ENCODE measurements at places on chromosomes 2 and 18.

DNA sequence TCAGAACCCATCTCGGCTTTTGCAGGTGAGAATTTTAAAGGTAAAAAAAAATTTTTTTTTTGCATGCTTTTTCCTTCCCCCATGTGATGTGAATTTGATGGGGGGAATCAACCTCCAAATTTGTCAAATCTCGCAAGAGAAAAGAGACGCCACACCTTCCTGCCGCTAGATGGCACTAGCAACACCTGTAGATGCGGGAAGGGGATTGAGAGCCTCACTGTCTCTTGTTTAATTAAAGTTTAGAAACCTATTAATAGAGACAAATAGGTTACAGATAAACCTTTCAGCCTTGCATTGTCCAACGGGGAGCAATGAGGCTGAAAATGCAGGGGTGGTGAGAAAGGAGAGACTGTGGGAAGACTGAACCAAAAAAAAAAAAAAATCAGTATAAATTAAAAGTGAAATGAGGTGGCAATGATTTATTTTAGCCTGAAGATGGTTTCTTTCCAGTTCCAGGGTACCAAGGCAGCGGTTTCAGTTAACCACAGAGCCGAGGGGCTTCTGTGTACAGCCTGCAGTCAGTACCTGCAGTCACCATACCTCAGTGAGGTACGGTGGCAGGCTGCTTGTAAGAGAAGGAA is 84.6 kb downstream of the NRP2 start:
- DNase-seq: peak; percentile 39

DNA sequence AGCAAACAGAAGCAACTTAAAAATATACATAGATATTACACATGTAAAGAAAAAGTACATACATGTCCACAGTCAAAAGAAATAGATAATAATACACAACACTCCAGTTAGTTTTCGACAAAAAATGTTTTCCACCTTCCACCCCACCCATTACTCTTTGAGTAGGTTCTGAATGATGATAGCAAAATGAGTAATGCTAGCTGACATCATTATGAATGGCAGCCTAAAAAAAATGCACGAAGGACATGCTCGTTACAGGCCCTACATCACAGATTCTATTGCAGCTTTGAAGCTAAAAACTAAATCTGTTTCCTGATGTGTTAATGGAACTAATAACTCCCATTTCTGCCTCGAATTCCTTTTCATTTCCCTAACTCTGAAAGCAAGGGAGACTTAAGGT is 578.7 kb upstream of the NETO1 start:
- DNase-seq: no peak

DNA sequence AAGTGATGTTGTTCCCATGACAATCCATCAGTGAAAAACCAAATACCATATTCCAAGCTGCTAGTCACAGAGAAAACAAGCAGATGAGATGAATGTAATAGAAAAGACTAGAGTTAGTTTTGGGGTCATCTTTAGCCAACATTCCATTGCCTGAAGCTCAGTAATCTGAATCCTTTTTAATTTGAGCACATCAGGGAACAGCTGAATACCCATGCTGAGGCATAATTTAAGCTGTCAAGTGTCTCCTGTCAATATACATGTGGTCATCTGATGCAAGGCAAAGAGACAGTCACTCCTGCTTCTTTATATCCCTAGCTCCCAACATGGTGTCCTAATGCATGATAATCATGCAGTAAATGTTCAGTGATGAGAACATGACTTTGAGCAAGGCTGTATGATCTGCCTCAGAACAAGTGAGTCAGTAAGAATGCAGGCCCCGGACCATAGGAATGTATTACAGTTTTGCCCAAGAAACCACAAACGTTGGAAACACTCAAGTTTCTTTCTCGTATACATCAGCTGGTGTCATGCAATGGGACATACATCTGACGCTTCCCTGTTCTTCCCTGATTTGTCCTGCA is 48.0 kb downstream of the CDK15 start:
- DNase-seq: peak; percentile 99

GRCh38 chr2:110770404-110770958 is 38.1 kb downstream of the ACOXL start:
- no peak for DNase-seq

DNA sequence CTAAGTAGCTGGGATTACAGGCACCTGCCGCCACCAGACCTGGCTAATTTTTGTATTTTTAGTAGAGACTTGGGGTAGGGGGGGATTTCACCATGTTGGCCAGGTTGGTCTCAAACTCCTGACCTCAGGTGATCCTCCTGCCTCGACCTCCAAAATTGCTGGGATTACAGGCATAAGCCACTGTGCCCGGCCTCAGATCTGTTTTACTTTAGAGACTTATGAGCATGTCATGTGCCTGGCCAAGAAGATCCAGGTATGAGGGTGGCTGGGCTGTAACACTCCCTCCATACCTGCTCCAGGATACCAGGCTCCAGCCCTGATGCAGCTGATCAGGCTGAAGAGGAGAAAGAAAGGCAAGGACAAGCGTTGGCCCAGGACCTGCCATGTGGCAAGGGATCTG is 125.0 kb downstream of the LPIN1 start:
- no peak for DNase-seq

DNA sequence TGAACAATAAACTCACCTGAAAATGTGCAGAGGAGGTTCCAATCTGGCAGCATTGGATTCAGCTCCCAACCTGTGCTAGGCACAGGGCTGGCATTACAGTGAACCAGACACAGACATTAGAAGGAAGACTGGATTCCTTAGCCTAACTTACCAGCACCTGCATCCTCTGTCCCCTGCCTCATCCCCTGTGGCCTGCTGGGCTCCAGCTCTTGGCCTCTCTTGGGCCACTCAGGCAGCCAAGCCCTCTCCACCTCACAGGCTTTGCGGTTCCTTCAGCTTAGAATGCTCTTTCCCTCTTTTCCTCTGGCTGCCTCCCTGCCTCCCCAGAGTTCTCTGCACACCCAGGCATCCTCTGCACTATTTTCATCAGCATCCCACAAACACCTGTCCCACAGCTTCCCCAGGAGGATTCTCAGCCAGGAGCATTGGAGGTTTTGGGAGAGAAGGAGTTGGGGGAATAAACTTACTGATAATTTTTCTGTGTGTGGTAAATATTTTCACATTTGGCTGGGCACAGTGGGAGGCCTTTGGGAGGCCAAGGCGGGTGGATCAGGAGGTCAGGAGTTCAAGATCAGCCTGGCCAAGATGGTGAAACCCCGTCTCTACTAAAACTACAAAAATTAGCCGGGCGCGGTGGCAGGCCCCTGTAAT is 132.0 kb downstream of the INHBB start:
- DNase-seq: no peak

GRCh38 chr18:66682855-66683322 is 79.0 kb upstream of the CDH19 start:
- peak; percentile 0 for DNase-seq

DNA sequence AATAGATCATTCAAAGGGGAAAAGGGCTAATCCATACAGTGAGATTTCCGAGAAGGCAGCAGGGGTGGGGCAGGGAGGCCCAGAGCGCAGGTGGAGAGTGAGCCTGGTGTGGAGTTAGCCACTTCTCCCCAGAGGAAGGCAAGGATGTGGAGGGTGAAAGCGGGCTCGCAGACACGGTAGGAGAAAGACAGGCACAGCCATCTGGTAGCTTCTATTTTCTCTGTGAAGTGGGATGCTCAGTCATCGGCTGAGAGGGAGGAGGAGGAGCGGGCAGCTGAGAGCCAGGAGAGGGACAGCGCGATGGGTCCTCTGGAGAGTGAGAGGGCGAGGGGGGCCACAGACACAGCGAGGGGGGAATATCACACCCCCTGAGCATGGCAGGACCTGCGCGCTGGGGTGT is 153.3 kb upstream of the NDUFV2 start:
- no peak for DNase-seq

GRCh38 chr18:78972930-78973331 is 6.7 kb upstream of the SALL3 start:
- no peak for DNase-seq

DNA sequence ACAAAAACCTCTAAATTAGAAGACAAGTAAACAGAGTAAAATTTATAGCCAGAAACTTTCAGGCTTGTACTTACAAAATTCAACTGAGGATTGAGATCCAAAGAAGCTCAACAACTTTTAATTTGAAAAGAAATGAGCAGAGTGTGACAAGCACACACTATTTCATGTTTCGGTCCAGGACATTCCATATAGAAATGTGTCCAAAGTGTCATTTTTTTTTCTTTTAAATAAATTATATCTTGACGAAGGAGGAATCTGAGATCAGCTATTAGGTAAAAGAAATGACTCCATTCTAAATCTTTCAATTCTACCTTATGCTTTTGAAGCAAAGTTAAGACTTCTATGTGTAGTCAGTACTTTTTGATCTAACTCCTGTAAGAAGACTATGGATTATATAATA is 4.6 kb downstream of the FN1 start:
- DNase-seq: no peak

DNA sequence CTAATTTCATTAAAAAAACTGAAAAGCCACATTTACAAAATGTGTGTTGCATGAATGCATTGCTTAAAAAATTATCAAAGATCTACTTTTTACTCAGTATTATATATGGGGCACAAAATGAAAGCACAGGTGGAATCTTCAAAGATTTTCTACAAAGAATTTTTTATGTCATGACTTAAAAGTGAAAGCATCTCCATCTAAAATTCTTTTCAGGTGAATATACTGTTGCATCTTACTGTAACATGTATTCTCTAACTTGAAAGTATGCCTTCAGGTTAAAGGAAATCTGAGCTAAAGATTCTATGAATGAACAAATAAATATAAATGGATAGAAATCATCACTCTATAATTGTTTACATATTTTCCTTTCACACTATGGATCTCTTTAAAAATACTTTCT is 66.8 kb upstream of the WDR75 start:
- no peak for DNase-seq

Measured in brain microvascular endothelial cell (primary cell).